ENCODE measurements at places on chromosomes 1 and 21.

GRCh38 chr1:74767490-74767889, 34.5 kb downstream of the TYW3 start:
- DNase-seq = no peak

DNA sequence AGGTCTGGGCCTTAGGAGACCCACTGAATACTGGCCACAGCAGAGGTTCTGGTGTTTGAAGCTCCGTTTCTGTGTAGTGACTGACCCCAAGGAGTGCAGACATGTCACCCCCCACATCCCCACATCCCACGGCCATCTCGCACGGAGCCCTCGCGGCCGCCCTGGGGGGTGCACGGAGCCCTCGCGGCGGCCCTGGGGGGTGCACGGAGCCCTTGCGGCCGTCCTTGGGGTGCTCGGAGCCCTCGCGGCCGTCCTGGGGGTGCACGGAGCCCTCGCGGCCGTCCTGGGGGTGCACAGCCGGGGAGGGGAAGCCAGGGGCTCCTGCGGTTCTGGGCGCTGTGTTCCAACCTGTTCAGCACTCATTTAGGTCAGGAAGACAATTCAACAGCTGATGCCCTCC, 68.4 kb downstream of the SCCPDH start:
- no peak for DNase-seq

DNA sequence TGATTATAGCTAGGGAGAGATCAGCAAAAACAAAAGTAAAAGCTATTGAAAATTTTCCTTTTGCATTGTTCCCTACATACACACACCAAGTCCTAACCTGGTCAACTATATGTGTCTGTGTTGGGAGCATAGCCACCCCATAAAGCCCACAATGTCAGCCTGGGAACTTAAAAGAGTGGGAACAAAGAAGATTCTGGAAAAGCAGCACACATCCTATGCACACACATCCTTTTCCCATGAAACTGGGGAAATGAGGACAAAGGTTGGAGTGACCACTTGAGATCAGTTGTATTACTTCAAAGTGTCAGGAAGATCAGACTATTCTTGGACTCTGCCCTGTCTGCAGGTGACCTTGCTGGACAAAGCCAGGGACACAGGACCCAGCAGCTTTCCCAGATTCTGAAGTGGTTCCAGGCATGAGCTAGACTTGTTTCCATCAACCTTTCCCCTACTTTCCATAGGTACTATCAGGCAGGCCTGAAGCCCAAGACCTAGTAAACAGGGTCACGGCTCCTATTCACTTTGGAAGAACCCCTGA, 15.9 kb downstream of the TXNIP start:
- no peak for DNase-seq

GRCh38 chr1:192518700-192519099, 56.9 kb upstream of the RGS1 start:
- no peak for DNase-seq

DNA sequence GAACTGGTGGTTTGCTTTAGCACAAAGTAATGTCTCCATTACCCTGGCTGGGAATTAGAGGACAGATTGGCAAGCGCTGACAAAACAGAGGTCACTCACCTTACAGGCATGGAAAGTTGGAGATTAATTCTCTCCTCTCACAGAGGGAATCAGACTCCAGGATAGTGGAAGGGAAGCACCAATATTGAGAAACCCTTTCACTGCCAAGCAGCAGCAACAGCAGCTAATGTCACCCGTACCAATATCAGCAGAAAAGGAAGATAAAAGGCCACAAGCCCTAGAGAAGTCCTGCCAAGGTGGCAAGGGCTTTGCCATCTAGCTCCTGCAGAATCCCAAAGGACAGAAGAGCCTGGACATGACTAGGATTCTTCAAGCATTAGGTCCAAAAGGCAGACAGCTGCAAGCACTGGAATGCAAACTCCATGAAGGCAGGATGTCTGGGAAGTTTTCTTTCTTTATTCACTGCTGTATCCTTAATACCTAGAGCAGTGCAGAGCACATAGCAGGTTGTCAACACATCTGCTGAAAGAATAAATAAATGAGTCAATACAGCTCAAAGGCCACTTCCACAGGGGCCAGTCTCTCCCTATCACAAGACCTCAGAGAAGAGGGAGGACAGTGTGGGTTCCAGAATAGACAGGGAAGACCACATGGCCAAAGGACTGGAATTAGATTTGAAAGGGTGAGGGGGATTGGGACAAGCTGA, 57.2 kb downstream of the ERI3 start:
- no peak for DNase-seq

GRCh38 chr1:239633432-239633831, 247.1 kb downstream of the CHRM3 start:
- DNase-seq = no peak

- DNase-seq = peak; percentile 54
Observed at GRCh38 chr1:159132271-159132881, 39.0 kb upstream of the CADM3 start.

DNA sequence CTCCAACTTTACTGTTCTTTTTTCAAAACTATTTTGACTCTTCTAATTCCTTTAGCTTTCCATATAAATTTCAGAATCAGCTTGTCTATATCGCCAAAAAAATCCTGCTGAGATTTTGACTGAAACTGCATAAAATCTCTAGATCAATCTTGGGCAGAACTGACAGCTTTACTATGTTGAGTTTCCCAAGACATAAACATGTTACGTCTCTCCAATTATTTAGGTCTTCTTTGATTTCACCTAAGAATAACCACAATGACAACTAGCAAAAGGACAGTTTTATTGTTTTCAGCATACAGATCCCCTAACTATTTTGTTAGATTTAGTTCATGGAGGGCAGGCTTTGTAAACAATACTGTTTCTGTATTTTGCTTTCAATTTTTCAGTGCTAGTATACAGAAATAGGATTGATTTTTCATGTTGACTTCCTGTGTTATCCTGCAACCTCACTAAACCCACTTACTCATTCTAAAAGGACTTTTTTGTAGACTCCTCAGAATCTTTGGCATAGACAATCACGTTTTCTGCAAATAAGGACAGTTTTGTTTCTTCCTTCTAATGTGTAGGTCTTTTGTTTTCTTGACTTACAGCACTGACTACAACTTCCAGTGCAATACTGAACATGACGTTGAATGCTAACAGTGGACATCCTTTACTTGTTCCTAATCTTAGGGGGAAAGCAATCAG, 63.4 kb downstream of the NPHP4 start:
- DNase-seq = no peak

- no peak for DNase-seq
Observed at GRCh38 chr1:229999004-229999670, 67.9 kb upstream of the GALNT2 start.

GRCh38 chr1:200038981-200039848, 11.7 kb downstream of the NR5A2 start:
- no peak for DNase-seq

DNA sequence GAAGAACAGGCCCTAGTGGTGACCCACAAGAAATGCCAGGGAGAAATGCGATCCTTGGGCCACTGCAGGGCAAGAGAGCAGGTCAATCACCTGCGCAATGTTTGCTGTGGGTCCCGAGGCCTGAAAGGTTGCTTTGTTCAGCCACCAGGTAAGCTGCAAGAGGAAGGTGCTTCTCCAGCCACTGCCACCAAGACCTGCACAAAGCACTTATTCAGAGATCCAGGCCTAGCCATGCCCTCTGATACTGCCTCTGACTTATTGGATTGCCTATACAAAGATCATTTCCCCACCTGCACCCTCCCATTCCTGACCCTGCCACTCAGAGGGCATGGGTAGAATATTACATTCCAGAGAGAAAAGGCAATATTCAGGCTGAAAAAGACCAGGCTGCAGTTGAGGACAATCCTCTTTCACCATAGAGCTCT, 349.4 kb upstream of the NFIA start:
- no peak for DNase-seq

DNA sequence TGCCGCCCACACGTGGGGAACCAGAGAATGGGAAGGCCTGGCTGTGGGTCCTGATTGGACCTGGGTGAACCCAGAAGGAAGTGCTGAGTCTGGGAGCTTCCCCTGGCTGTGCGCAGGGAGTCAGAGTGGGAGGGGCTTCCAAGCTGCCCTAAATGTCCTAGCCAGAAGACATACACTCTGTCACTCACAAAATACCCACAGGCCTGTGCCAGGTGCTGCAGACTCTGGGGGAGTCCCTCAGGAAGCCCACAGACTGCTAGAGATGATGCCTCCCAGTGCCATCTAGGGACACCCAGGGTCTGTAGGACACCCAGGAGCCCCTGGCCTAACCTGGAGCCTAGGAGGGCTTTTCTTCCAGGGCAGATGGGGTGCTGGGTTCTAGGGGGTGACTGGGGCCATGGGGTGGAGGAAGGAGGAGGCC, 33.7 kb upstream of the LRP8 start:
- DNase-seq = no peak

GRCh38 chr1:57357462-57357861, 66.4 kb downstream of the DAB1 start:
- no peak for DNase-seq

- DNase-seq = no peak
Observed at GRCh38 chr1:109930252-109930993, 19.8 kb downstream of the CSF1 start.

DNA sequence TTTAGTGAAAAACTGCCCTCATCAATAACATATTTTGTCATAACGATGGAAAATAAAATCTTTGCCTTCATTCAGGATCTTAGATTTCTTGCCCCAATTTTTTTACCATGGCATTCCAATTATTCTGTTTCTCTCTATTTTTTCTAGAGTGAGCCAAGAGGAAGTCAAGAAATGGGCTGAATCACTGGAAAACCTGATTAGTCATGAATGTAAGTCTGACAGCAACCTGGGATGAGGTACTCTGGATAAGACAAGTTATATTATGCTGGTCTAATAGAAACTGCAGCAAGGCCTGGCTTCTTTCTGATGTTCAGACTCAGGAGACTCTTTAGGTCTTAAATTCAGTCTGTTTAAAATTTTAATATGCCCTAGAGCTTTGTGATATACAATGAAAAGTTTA, 3.5 kb downstream of the RGS4 start:
- no peak for DNase-seq

DNA sequence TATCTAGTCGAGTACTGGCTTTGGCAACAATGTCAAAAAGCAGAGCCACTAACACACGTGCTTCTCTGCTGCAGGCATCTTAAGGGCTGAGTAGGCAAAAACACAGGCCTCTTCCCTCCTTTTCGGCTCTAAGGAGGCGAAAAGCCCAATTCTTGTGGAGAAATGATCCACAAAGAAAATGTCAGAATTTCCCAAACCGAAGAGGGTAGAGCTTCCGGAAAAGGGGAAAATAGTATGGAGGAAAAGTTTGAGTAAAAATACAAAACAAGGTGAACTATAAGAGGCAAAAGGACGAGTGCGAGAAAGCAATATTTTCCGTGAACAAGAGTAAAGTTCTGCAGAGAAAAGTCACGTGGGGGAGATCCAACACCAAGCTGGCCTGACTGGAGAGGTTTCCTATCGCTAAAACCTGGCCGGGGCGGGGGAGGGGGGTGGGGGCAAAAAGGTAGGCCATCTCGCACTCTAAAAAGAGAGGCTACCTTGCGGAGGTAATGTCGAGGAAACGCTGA, 551 bp downstream of the ZRANB2 start:
- peak; percentile 12 for DNase-seq

DNA sequence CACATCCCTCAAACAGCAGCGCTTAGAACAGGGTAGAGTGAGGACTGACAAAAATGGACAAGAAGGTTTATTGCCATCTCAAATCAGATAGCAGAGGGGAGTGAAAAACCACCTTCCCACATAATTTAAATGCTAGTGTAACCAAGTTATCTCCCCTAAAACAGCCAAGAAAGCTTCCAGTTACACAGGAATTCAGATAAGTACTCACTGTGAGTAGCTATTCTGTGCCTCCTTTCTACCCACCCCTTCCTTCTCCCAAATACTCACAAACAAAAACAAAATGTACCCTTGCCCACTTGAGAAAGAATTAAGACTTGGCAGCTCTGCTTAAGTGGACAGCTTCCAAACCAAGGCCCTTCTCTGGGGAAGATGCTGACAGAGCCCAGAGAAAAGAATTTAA, 9.1 kb downstream of the OTUD7B start:
- DNase-seq = no peak

DNA sequence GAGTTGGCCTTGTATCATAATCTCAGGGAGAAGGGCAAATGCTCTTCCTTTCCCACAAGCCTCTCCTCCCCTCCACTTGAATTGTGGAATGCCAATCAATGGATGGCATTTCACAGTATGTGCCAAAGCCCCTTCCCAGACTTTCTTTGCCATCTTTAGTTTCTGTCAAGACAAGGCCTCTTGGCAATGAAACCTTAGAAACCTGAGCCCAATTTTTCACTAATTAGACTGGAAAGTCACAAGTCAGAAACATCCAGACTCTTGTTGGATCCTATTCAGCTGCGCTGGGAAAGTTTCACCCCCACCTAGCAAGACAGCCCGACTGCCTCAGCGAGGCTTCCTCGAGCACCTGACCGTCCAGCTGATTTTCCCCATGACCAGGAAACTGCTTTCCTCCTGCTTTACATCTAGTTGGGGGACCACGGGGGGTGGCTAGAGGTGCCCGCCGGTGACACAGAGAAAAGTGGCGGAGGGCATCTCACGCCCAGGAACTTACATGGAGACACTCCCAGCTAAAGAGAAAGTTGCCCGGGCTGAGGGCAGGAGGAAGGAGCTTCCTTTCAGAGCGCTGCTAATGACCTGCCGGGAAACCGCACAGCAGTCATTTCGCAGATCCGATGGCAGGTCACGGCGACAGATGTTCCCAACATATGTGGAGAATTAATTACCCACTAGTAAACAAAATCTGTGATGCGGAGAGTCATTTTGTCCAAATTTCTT, 302.6 kb upstream of the RRP15 start:
- DNase-seq = no peak

GRCh38 chr1:36910886-36911540, 123.3 kb downstream of the GRIK3 start:
- DNase-seq = no peak

DNA sequence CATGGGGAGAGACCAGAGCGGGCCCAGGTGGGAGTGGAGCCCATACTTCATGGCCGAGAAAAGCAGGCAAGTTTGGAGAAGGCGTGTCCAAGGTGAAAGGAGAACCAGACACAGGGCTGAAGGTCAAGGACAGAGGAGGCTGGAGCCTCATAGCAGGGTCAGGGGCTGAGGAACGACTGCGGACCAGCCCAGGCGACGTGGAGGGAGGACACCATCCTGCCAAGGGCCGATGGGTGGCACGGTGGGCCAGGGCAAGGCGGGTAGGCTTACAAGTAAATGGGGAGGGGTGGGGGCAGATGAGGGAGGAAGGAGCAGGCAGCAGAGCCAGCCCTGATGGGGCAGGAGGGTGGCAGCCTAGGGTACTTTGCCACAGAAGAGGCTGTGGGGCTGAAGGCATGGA, 18.2 kb upstream of the GPR153 start:
- DNase-seq = no peak

- DNase-seq = no peak
Observed at GRCh38 chr21:34593423-34593822, 21.5 kb downstream of the RCAN1 start.

DNA sequence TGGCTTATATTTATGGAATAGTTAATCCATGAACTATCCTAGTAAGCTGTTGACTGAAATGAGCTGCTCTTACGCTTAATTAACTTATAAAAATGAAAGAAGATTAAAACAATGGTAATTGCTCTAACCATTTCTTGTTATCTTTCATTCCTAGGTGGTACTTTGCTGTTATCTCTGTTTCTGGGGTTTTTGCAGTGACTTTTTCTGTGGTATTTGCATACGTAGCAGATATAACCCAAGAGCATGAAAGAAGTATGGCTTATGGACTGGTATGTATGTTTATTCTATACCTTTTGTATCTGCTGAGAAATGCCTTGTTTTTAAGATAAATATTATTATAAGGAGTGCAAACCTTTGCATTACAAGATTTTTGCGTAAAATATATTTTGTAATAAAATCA, 71.0 kb downstream of the SASS6 start:
- DNase-seq = no peak
